ENCODE measurements at places on chromosomes 2 and 18.

DNA sequence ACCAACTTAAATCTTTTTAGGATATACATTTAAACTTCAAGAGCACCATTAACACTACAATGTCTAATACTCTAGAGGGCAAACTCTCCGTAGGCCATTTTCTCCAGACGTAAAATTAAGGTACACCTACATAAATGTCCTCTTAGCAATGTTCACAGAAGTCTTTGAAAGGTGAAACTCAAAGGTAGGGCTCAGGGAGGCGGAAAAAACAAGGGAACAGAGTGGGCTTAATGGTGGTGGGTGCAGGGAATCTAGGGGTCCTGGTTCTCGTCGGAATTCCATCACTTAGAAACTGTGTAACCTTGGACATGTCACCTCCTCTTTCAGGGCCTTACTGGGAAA, 668 bp downstream of the NFU1 start:
- no peak for DNase-seq

DNA sequence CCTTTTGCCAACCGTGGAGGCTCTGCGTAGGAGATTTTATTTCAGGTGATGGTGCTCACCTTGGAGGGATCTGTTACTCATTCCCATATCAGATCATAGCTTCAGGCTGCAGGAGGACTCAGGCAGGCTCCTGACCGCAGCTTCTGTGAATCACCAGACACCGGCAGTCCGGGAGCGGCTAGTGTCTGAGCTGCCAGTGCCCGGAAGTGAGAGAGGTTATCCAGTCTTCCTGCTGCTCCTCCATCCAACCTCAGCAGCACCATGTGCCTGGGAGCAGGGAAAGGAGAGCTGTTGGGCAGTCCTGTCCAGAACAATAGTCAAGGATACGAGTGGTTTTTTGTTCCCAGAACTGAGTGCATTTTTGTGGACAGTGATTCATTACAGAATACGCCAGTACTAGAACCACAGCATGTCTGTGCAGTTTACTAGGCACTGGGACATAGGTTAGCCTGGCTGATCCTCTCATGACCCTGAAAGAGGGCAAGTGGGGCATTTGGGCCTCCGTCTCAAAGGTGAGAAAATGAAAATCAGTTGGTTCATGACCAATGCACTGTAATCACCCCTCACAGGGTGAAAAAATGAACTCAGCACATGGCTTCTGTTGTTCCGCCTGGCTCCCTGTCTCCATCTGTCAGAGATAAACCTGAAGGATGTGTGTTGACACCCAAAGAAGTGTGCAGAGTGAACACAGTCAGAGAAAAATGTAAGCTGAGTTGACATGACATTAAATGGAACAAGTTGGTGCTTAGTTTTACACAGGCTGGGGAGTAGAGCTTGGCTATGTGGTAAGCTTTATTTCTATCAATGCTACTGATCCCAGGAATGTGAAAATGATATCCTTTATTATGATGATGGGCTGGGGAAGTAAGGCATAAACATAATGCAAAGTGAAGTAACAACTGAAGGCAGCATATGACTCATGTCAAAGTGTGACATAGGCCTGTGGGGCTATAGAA, 12.2 kb downstream of the FHOD3 start:
- DNase-seq = no peak

DNA sequence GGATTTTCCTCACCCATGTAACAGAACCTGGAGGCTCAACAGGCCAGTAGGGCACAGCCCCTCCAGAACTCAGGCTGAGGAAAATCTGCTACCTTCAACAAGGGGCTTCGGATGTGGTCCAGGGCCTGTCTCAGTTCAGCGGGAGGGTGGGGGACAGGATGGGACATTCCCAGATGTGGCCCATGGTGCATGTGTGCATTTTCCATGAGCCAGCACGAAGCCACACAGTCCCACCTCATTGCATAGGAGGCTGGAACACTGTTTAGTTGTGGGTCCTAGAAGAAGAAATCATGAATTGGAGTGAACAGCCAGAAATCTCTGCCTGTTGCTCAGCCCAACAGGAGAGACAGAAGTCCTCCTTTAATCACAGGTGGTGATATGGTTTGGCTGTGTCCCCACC, 469.6 kb upstream of the MYT1L start:
- no peak for DNase-seq

- no peak for DNase-seq
Observed at GRCh38 chr2:153391131-153391530, 87.4 kb downstream of the RPRM start.

- peak; percentile 31 for DNase-seq
Observed at GRCh38 chr2:96895746-96896651, 26.1 kb upstream of the SEMA4C start.

- DNase-seq = no peak
Observed at GRCh38 chr2:97210325-97210724, 97.4 kb downstream of the ANKRD36 start.

DNA sequence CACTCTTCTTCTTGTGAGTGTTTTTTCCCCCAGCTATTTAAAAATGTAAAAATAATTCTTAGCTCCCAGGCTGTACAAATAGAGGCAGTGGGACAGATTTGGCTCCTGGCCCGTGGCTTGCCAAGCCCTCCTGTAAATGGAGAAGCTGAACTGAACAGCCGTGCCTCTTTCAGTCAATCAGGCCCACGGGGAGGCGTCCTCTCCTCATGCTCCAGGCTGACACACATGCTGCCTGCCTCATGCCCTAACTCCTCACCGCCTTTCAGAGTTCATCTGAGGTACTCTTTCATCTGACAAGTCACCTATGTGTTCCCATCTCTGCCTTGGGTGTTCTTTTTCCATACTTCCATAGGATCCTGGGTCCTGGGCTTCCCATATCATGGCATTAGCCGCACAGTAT, 58.9 kb downstream of the BMP10 start:
- no peak for DNase-seq

DNA sequence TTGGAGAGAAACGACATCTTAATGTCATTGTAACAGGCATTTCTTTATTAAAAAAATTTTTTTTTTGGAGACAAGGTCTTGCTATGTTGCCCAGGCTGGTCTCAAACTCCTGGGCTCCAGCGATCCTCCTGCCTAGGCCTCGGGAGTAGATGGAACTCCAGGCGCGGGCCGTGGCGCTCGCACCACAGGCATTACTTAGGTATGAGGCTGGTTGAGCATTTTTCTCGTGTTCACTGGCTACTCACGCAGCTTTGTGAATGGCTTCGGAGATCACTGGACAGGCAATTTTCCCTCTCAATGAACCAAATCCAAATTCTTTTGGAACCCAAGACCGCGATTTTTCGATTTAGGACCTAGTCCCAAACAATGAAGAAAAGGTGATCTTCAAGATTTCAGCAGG, 795 bp upstream of the TCF7L1 start:
- no peak for DNase-seq

GRCh38 chr2:190746971-190747761, 98.3 kb downstream of the NAB1 start:
- no peak for DNase-seq

DNA sequence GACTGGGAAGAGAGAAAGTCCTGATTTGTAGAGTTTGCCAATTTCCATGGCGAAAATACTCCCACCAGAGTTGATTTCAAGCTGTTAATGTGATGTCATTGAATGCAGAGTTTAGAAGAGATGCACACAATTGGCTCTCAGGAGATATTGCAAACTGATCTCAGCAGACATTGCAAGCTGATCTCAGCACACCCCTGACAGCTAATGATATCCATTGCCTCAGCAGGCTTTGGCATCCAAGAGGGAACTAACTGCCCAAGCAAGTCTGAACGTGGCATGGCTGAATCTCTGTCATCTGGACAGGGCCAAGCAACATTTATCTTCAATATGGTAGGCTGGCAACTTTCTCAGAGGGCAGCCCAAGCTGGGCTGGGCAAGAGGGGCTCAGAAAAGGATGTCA, 78.4 kb upstream of the CYP1B1 start:
- DNase-seq = no peak

- DNase-seq = no peak
Observed at GRCh38 chr2:165497659-165498317, 28.3 kb downstream of the CSRNP3 start.

DNA sequence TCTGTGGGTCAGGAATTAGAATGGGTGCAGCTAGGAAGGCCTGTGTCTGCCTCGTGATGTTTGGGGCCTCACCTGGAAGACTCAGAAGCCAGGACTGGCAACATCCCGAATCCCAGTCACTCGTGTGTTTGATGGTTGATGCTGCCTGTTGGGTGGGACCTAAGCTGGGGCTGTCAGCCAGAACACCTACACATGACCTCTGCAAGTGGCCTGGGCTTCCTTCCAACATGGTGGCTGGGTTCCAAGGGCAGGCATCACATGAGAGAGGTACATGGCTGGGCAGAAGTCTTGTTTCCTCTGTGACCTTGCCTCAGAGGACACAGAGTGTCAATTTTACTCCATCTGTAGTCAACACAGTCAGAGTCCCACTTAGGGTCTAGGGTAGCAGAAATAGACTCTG, 177.8 kb downstream of the GBX2 start:
- DNase-seq = no peak

GRCh38 chr2:176270100-176270750, 983 bp downstream of the MTX2 start:
- DNase-seq = no peak

GRCh38 chr2:134258684-134259388, 5.0 kb downstream of the MGAT5 start:
- no peak for DNase-seq

DNA sequence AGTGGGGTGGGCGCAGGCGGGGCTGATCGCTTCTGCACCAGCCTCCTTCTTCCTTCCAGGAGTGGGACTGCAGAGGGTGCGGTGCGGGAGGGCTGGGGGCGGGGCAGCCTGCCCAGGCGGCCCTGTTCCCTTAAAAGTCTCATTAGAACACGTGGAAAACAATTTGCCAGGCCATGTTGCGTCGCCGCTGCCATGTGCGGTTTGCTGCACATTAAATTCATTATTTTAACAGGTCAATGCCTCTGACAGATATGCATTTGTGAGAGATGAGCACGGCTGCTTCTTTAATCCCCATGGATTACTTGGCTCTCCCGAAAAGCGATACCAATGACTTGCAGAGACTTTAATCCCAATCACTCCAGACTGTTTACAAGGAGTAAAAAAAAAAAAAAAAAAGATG, 139.0 kb downstream of the CELF4 start:
- no peak for DNase-seq

DNA sequence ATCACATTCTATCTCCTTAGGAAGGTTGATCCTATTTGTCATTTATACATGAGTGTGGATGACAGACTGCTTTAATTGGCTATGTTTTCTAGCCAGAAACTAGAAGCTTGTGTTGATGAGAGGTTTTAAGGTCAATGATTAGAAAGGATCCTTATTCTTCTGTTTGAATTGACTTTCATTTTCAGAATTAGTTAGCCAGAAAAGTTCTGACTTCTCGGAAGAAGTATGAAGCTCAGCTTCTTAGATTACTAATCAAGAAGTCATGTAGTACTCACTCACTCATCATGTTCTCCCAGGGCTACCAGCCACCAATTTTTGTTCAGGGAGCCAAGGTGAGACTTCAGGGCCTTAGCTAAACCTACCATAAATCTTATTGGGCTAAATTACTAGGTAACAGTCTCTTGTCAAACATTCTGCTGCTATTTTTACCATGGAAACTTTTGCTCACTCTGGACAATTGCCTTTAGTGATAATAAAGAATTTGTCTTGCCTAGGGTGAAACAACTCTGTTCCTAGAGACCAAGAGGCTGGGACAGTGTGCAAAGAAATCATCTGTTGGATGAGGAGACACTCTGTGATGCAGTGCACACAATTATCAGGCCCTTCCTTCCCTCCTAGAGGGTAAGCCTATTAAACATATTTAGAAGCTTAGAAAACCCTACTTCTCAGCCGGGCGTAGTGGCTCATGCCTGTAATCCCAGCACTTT, 111.6 kb upstream of the DNMT3A start:
- peak; percentile 28 for DNase-seq

DNA sequence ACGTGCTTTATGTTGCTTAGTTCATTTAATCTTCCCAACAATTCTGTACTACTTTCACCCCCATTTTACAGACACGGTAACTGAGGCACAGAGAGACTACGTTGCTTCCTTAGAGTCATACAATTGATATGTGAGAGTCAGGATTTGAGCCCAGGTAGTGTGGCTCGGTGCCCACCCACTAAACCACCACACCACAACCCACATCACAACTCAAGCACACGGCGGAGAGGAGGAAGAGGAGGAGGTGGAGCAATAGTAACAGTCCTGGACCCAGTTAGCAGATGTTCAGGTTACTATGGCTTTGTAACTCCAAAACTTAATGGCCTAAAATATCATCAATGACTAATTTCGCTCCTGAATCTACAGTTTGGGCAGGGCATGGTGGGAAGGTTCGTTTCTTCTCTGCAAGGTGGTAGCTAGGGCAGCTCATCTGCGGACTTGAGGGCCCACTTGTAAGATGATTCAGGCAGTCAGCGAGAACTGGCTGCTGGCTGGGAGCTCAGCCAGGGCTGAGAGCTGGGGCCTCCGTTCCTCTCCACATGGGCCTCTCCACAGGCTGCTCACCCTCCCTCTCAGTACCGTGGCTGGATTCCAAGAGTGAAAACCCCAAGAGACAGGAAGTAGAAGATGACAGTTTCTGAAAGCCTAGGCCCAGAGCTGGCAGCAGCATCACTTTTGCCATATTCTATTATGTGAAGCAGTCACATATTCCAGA, 167.1 kb downstream of the ZFP36L2 start:
- DNase-seq = peak; percentile 40

DNA sequence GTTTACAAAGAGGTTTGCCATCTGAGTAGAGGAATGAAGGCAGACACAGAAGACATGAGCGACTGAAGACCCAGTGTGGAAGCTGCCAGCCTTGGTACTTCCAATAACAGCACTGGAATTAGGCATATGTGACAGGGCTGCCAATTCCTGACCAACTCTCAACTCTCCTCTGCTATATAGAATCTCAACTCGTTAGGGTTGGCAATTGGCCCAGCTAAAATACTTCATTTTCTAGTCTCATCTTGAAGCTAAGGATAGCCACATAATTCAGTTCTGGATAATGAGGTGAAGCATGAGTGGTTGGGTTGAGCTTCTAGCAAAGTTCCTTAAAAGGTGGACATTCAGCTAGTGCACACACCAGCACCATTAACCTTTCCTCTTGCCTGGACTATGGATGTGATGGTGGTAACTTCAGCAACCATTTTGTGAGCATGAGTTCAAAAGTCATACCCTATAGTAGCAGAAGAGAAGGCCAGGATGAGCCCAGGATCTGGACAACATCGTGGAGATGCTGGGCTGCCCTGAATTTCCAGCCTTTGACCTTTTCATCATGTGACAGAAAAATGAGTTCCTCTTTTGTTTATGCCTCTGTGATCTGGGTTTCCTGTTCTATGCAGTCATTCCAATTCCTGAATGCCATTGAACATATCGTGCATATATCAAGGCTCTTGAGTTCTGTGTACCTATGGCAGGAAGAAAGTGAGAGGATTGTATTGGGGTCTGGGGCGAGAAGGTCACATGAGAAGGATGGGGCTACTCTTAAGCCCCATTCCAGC, 68.1 kb upstream of the HAAO start:
- DNase-seq = no peak

Measured in activated naive CD4-positive, alpha-beta T cell treated with anti-CD3 and anti-CD28 coated beads, Interleukin-2, amount 50 U/mL, for 16 hours (primary cell).